Ascending aorta (tissue), 2 donors: ENCODE measurements at places on chromosomes 4 and X.

DNA sequence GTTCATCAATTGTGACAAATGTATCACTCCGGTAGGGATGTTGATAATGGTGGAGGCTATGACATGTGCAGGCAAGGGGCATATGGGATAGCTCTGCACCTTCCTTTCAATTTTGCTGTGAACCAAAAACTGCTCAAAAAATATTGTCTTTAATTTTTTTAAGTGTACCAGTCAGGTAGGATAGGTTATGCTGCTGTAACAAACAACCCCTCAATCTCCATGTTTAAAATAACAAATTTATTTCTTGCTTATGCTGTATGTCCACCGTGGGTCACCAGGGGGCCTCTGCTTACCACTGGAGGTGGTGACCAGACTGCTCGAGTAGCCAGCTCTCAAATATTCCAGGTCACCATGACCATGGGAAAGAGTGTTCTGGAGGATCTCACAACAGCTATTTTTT lies 23.4 kb upstream of the MSX1 start:
- no peak for DNase-seq

- no peak for DNase-seq
Observed at GRCh38 chr4:14096396-14096965, 469.0 kb upstream of the BOD1L1 start.

DNA sequence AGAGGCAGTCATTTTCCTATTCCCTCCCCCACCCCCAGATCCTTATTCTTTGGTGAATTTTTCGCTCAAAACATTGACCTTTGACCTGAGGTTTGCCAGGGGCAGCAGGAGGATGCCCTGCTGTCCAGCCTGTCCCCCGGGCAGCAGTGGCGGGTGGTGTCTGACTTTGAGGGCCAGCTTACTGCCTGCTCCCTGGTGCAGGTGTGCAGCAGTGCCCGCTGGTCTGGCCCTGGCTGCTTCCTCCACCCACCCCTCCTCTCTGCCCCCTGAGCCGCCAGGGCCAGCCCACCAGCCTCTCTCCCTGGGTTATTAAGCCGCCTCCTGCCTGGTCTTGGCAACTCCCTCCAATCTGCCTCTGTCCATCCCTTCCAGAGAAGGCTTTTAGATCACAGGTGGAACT lies 40.8 kb upstream of the GRPEL1 start:
- no peak for DNase-seq

DNA sequence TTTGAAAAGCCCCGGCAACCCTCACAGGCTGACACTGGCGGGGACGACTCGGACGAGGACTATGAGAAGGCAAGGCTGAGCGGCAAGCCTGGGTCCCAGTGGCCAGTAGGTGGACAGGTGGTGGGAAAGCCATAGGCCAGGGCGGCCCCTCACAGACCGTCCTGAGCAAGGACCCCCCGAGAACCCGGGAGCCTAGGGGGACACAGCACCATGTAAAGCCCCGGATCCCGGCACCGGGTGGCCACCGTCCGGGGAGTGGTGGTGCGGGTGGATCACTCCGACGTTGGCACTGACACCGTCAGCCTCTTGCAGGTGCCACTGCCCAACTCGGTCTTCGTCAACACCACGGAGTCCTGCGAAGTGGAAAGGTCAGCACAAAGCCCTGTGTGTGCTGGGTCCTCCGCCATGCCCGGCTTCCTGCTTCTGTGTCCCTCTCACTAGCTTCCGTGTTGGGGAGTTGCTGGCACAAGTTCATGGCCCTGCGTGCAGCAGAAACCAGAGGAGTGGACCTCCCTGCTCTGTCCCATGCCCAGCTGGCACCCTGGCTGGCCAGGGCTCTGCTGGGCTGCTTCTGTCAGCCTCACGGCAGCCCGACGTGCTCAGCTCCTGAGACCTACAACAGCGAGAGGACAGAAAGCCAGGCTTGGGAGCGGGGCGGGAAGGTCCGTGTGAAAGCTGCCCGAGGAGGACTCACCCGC lies 11.9 kb upstream of the ADD1 start:
- no peak for DNase-seq

DNA sequence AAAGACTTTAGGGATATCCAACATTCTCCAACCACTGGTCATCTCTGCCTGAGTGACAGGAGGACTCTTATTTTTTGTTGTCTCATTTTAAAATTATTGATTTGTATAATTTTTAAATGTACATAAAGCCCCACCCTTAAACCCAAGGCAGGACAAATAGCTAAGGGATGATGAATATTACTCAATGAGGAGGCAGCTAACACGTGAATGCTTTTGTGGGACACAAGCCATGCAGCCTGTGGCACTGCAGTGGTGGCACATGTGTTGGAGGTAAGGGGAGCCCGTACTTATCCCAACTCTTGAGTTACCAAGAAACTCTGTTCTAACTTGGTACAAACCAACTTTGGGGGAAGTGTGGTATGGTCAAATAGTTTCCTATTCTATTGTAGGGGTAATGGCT lies 19.5 kb downstream of the MID1IP1 start:
- no peak for DNase-seq

- no peak for DNase-seq
Observed at GRCh38 chr4:67365661-67366245, 179.6 kb downstream of the CENPC start.
